ENCODE measurements at places on chromosomes 12 and 14.

DNA sequence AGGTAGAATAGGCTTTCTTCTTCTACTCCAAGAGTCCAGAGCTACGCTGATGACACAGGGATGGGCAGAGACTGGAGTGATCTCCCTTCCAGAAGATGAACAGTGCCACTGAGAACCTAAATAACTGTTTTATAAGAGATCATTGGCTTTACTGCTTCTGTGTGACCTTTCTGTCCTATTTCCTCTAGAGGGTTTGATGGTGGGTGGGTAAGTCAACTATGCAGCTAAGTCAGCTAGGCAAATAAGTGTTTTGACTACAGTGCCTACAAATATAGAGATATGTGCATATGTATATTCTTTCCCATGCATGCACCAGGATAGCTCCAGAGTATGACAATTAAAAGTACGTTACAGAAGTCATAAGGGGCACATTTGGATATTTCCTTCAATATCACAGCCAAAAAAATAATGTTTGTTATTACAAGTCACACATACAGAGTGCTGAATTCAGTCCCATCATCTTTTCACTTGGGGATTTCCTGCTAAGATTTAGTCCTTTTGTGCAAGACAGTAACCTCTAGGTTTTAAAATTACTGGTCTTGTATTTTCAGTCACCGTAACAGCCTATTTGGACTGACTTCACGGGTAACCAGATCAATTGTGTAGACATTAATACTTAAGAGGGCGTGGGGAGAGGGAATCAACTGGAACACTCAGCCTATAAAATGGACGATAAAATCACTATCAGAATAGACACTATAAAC, 412.6 kb upstream of the SOX5 start:
- DNase-seq, result no peak

- peak; percentile 19 for DNase-seq
These were observed 6.0 kb downstream of the HEATR5A start for GRCh38 chr14:31414190-31414833.

DNA sequence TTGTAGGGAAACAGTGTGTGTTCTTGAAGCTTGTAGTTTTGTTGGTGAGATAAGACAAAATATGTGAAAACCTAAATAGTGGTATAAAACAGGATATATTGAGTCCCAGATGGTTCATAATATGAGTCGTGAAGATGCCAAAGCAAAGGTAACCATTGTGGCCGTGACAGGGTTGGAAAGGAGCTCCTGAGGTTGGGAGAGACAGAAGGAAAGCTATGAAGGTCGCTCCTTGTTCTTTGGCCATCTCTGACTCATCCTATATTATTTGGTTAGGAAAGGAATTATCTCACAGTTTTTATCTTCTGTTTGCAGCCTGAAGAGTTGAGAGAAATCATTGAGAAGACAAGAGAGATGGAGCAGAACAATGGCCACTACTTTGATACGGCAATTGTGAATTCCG, 27.1 kb downstream of the ATP6V1D start:
- DNase-seq, result peak; percentile 20

GRCh38 chr14:75456069-75456996, 28.5 kb downstream of the JDP2 start:
- DNase-seq, result no peak

- no peak for DNase-seq
These were observed 122.5 kb downstream of the CCER1 start for GRCh38 chr12:90832427-90832826.

GRCh38 chr12:614411-614970, 48.8 kb downstream of the NINJ2 start:
- DNase-seq, result peak; percentile 37

GRCh38 chr14:68042586-68043210, 223.1 kb downstream of the RAD51B start:
- peak; percentile 9 for DNase-seq

DNA sequence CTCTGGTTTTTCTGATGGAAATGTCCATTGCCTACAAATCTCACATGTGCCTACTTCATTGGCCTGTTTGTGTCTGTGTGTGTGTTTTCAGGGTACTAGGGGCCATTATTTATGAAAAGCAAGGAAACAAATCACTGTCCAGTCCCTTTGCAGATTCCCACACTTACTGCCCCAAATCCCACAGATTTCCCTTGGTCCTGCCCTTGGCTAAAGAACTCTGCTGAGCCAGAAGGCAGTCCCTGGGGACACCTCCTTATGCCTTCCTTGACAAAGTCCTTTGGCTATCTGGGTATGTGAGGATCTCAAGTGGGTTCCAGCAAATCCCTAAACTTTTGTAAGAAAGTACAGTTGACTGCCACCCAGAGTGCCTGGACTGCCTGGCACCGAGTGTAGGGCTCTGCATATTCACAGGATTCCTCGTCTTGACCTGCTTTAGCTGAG, 388.1 kb downstream of the BCAT1 start:
- peak; percentile 1 for DNase-seq

- DNase-seq, result peak; percentile 63
These were observed 7.7 kb downstream of the PPP1R3E start for GRCh38 chr14:23294734-23295561.

DNA sequence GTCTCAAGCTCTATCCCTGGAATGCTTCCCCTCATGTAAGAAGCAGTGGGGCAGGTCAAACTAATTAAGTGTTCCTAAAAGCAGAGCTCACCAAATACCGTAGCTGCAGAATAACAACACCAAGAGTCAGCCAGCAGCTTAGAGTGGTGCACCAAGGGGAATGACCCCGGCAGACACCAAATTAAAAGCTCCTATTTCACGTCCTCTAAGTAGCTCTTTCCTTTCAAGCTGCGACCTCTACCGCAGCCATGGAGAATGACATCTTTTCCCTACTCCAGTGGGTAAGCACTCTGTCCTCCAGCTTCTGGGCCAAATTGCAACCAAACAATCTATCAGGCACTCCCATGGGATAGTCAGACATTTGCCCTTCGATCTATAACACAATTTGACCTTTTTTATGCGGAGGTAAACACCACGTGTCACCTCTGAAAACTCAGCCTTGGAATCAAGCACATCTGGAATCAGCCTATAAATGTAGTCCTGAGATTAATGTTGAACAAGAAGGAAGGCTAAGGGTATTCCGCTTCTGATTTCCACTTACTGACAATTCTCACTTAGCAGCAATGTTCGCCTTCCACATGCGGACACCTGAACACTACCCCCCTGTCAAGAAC, 67.6 kb upstream of the CDKN3 start:
- DNase-seq, result peak; percentile 72

DNA sequence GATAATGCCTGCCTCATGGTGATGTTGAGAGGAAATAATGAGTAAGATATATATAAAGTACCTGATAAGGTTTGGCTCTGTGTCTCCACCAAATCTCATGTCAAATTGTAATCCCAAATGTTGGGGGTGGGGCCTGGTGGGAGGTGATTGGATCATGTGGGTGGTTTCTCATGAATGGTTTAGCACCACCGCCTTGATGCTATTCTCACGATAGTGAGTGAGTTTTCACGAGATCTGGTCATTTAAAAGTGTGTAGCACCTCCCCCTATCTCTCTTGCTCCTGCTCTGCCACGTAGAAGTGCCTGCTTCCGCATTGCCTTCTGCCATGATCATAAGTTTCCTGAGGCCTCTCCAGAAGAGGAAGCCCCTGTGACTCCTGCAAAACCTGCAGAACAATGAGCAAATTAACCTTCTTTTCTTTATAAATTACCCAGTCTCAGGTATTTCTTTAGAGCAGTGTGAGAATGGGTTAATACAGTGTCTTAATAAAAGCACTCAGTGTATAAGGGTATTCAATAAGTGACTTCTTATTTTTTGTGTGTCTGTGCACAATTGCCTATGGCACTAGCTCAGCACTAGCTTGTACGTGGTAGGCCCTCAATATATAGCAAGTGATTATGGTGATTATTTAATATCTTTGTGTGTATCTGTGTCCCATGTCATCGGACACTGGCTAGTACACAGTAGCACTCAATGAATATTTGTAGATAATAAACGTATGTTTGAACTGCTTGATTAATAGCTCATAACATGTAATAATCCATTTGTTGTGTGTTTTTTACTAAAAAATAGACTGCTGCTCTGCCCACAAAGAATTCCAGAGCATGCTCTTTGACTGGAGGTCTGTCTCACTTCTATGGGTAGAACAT, 138.1 kb upstream of the LMNTD1 start:
- no peak for DNase-seq

DNA sequence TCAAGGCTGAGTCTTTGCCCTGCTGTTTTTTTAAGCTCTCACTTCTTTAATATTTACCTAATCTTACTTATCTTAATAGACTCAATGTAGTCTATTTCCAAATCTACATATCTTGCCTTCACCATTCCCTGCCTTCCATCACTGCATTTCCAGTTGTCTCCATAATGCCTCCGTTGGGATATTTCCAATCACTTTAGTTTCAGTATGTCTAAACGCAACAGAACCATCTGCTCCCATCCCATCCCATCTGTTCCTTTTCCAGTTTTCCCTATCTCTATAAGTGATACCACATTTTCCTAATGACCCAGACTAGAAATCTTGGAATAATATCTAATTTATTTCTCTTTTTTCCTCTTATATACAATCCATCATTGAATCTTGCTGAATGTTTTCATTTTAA, 15.1 kb upstream of the CCDC198 start:
- no peak for DNase-seq

DNA sequence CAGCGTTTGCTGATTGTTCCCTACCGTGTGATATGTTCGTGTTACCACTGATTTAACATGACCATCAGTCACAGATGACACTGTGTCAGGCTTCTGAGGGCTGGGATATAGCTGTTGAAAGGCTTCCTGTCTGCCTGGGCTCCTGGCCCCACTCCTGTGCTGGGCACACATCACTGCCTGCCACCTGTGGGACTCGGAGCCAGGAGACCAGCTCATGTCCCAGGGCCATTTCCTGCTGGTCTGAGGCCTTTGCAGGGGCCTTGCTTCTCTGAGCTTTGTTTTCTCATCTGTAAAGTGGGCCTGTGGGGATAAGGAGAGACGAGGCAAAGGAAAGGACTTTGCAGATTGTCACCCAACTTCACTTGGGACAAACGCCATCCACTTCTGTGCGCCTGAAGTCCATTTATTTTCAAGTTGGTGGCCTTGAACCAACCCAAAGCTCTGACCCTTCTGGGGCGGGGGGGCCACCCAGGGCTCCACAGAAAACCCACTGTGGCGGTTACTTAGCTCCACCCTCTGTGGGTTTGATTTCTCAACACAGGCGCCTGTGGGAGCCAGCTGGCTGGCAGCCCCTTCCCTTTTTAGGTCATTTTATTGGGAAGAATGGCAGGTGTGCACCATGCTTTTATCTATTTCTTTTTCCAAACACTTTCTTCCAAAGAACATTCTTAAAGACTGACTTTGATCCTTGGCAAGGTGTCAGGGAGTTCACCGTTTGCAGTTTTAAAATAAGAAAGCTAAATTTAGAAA, 54.1 kb downstream of the BEGAIN start:
- peak; percentile 22 for DNase-seq

GRCh38 chr14:33617154-33617553, 333.7 kb downstream of the EGLN3 start:
- DNase-seq, result peak; percentile 58

GRCh38 chr12:106032623-106032925, 106.2 kb downstream of the NUAK1 start:
- peak; percentile 67 for DNase-seq

- no peak for DNase-seq
These were observed 163.3 kb upstream of the NTF3 start for GRCh38 chr12:5268424-5269210.

- no peak for DNase-seq
These were observed 5.3 kb upstream of the UBC start for GRCh38 chr12:124919521-124920352.

GRCh38 chr14:51897791-51898355, 37.5 kb downstream of the GNG2 start:
- DNase-seq, result no peak

GRCh38 chr12:124993626-124994436, at the start of gene BRI3BP:
Gene BRI3BP, plus strand, starts transcription at chr12:124993645. Its CDS starts 146 bp downstream, at chr12:124993791.
- peak; percentile 49 for DNase-seq

- DNase-seq, result no peak
These were observed 225.6 kb downstream of the VRK1 start for GRCh38 chr14:97022741-97023140.
